ENCODE measurements at places on chromosomes 3 and 15. TPM values are rescaled to one million over a fixed set of nuclear protein-coding genes. Genes with fewer than 3 reads are reported as not detected.

DNA sequence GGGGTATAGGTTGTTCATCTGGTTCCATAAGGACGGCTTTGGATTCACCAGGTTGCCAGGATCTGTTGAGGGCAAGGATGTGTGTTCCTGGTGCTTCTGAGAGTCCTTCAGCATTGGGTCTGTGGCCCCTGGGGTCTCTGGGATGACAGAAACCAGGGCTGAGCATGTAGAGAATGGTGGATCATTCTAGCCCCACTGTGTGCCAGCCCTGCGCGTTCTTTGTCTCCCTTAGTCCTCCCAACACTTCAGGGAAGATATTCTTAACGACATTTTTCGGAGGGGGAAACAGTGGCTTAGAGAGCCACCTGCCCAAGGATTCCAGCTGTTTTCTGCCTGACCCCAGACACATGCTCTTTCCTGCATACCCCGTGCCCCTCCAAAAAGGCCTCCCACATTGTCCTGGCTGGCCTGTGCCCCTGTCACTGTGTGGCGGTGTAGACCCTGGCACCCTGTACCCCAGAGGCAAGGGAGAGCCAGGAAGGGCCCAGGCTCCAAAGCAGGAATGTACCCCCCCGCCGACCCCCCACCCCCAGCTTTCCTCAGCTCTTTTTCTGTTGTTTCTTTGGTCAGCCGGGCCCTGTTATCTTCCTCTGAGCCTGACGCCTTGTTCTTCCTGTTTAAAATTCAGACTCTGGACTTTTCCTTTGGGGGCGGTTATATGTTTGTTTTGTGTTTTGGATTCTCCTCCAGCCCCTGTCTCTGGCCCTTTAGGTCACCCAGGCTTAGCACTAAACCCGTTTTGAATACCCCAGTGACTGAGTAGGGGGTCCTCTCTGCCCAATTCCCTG is 57.8 kb upstream of the SMAD6 start:
- no peak for DNase-seq

The HESX1 gene
- total RNA-seq, result 0.86 TPM

- DNase-seq, result no peak
These were observed 341.4 kb downstream of the OTOL1 start for GRCh38 chr3:161838021-161838420.

The GOLGA6L6 gene
- not detected for total RNA-seq

The C3orf20 gene
- total RNA-seq, result not detected

- no peak for DNase-seq
These were observed 50.0 kb downstream of the DHX30 start for GRCh38 chr3:47852604-47853602.

DNA sequence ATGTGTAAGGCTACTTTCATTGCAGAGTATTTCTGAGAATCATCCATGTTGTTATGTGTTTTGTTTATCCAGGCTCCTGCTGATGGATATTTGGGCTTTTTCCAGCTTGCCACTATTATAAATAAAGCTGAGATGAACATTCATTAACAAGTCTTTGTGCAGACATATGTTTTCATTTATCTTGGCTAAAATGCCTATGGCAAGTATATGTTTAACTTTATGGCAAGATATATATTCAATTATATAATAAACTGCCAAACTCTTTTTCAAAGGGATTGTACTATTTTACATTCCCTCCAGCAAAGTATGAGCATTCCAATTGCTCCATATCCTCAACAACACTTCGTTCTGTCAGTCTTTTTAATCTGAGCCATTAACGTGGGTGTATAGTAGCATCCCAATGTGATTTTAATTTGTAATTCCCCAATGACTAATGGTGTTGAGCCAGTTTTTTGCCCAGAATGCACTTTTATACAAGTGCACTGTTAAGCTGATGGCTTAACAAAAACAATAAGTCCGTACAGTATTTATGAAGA is 452.4 kb downstream of the SHQ1 start:
- no peak for DNase-seq

The TTC23 gene
- 14.7 TPM for total RNA-seq

The GOLGA8R gene
- 2.2 TPM for total RNA-seq

The GP9 gene
- 0.50 TPM for total RNA-seq

- no peak for DNase-seq
These were observed 97.6 kb upstream of the PSMD6 start for GRCh38 chr3:64120876-64121275.

All from esophagus muscularis mucosa (tissue), 4 donors.